ENCODE measurements at places on chromosomes 6 and 20.

DNA sequence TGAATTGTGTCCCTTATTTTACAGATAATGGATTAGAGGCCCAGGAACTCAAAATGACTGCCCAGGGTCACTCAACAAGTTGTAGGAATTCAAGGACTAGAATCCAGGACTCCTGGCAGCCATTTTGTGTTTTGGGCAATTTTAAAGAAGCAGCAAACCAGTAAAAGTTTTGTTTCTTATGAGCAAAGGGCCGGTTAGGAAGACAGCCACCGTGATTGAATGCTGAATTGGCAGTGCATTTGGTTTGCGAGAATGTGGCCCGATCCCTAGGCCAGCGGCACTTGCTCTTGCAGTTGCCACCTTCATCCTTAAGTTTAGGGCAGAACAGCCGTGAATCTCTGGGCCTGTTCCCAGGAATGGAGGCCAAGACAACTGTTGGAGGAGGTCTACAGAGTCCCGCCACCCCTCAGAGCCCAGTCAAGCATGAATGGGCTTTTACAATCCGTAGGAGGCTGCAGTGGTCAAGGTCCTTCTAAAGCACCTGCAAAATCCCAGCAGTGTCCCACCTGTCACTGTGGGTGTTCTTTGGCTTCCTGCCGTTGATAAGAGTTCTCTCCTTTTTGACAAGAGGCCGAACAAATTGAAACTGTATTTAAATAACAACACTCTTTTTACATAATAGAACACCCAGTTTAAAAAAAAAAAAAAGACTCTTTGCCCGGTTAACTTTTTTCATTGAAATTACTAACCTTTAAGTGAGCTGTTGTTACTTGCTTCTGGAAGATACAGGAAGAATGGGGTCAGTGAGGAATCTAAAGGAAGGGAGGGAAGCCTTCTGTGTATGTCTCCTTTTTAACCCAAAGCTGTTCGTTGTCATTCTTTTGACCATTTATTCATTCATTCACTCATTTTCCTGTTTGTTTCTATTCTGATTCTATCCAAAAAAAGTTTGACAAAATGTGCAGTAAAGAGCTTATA is 68.7 kb downstream of the PHACTR2 start:
- no peak for DNase-seq

GRCh38 chr6:41408982-41409381 is 73.6 kb downstream of the NCR2 start:
- DNase-seq: no peak

DNA sequence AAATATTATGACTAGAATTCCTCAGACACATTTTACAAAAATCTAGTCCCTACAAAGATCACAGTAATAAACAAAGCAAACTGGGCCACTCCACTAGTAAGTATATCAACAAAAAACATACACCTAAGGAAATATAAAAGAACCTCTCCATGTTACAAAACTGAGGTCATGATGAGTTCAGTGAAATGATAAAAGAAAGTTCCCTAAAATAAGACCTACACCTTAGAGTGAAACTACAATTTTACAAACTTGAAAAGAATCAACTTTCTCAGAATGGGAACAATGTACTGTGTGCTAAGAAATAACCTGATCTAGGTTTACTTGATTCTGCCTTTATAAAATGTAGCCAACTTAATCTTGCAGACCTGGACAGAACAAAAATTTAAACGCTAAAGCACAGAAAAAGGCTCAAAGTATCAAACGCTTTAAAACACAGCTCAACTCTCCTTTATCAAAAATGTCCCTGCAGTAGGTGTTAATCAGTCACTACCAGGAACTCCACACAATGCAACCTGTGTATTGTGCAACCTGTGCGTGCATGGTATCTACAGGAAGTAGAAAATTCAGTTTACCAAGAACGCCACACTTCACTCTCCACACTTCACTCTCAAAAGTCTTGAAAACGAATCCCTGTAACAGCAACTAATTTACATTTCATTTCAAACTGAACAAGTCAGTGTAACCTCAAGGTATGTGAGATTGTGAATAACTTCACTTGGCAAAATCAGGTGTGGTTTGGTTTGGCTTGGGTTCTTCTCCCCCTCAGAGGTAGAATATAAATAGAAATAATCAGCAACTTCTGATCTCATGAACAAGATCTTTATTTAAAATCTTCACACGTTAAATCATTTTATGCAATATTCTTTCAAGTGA is 1.8 kb downstream of the RALGAPA2 start:
- no peak for DNase-seq

- no peak for DNase-seq
Measured at GRCh38 chr6:29647927-29648642, 8.8 kb upstream of the MOG start.

GRCh38 chr6:45727228-45727627 is 288.4 kb downstream of the CLIC5 start:
- no peak for DNase-seq

GRCh38 chr6:12173661-12174060 is 116.5 kb upstream of the EDN1 start:
- DNase-seq: no peak

DNA sequence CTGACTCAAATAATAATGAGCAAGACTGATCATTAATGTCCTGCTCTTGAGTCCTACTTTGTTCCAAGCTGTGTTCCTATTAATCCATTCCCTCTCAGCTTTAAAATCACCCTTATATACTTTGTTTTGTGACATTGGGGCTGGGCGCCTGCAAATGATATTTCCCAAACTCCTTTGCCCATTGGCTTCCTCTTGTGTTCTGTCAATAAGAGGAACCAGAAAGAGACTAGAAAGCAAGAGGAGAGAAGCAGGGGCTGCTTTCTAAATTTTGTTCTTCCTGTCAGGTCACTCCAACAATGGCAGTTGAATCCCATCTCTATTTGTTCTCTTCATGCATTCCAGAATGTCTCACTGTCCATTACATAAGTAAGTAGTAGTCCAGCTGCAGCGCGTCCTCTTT is 21.6 kb upstream of the TRIM27 start:
- no peak for DNase-seq

DNA sequence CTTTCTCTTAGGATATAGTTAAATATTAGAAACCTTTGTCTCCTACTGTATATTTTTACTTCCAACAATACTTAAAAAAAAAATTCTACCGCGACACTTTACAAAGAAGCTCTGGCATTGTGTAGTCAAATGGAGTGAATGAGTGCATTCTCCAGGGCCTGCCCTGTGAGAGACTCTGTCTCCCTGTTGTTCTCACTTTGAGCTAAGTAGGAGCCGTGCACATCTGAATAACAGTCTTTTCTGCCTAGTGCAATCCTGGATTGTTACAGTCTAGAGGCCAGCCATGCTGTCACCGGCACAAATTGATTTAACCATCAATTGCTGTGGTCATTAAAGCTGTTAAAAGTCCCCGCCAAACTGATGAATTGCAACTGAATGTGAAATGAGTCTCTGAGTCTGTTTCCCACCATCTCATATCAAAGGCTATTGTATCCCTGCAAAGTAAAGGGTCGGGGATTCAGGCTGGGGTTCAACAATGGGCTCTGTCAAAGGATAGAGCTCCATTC is 156.0 kb downstream of the RFPL4B start:
- DNase-seq: no peak

- DNase-seq: no peak
Measured at GRCh38 chr6:111358454-111358853, 124.6 kb downstream of the REV3L start.

- no peak for DNase-seq
Measured at GRCh38 chr6:134593887-134594286, 276.0 kb upstream of the SGK1 start.

DNA sequence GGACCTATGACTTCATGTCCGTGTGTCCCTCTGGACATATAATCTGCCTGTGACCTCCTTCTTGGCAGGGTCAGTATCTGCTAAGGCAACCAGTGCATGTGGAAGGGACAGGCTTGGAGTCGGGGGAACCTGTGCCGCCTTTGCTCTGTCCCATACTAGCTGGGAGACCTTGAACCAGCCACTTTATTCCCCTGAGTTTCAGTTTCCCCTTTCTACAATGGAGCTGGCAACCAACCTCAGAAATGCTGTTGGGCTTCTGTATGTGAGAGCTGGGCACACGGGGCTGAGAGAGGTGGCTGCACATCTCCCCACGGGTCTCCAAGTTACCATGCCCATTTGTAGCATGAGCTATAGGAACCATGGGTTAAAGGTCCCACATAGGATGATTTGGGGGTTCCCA is 53.8 kb downstream of the CD40 start:
- DNase-seq: no peak

- no peak for DNase-seq
Measured at GRCh38 chr6:8947900-8948299, 512.6 kb upstream of the SLC35B3 start.

GRCh38 chr6:89616531-89616930 is 22.0 kb downstream of the LYRM2 start:
- no peak for DNase-seq

GRCh38 chr20:59120491-59120890 is 43.1 kb upstream of the ZNF831 start:
- no peak for DNase-seq

- no peak for DNase-seq
Measured at GRCh38 chr6:90978046-90978445, 391.2 kb upstream of the MAP3K7 start.

DNA sequence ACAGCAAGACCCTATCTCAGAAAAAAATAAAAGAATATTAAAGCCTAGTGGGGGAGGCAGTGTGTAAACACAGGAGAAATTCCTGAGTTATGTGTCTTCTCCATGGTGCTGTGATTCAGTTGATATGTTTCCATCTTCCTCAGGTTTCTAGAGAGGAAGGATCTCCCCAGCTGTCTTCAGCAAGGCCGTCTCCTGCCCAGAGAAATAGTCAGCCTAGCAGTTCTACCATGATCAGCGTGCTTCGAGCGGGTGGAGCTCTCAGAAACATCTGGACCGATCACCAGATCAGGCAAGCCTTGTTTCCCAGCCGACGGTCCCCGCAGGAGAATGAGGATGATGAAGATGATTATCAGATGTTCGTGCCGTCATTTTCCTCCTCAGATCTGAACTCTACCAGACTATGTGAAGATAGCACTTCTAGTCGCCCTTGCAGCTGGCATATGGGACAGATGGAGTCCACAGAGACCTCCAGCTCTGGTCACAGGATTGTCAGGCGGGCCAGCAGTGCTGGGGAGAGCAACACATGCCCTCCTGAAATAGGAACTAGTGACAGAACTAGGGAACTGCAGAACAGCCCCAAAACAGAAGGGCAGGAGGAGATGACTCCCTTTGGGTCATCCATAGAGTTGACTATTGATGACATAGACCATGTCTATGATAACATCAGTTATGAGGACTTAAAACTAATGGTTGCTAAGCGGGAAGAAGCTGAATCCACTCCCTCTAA is 34.9 kb upstream of the MTHFD1L start:
- no peak for DNase-seq

DNA sequence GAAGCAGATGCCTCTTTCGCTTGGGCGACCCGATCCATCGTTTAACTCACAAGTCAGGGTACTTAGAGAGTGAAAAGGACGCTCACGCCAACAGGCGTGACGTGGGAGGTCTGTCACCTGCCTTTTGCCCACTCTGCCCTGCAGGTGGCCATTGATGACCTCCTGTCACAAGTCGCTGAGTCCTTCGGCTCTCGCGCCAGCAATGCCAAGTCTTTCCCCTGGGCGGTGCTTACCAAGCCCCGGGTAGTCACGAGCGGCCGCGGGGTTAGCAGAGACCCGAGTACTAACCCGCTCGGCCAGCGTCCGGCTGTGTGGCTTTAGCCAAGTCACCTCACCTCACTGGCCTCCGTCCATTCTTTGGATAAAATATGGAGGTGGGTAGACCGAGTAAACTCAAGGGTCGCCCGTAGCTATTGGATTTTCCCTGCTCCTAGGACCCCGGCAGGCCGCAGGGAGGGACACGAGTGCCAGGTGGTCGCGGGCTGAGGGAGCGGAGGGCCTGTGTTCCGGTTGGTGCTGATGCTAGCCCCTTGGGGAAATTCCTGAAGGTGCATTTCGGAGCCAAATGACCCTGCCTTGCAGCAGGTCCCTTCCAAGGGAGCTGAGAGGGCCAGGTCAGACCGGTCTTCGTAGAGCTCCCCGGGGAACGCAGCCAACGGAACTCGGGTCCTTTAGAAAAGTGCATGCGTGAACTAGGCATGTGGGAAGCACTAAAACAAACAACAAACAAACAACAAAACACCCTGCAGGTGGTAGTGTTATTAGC is 668 bp downstream of the PKIB start:
- DNase-seq: peak; percentile 37

DNA sequence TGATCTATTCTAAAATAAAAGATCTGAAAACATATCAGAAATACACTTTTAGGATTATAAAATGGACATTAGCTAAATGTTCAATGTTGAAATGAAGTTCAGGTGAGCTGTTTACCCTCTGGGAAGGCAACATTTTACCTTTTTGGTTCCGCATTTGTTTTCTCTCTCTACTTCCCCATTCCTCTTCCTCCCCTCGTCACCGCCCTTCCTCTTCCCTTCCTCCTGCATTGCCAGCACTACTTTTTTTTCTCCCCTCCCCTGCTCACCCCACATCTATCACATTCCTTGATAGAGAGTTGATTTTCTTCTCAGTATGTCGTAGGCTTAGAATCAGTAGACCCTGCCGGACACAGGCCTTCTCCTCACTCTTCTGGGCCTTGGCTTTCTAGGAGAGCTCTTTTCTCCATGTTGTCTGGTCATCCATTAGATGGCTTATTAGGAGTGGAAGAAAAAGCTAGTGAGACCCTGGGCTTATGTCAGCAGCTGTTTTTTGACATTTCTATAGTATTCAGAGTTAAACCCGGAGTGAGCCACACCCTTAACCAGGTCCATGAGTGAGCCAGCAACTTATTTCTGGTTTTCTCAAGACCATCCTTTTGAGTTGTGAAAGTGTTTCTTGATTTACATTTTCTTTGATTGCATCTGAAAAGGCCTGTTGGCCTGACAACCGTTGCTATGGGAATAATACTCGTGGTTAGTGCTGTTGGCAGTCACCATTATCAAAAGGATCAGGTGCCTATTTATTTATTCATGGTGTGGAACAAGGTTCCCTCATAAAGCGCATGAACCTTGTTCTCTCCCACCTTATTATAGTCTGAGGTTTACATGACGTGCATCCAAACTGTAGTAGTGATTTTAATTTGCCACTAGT is 90.9 kb downstream of the DTD1 start:
- DNase-seq: peak; percentile 3

GRCh38 chr6:107390056-107390455 is 69.3 kb downstream of the PDSS2 start:
- DNase-seq: no peak

DNA sequence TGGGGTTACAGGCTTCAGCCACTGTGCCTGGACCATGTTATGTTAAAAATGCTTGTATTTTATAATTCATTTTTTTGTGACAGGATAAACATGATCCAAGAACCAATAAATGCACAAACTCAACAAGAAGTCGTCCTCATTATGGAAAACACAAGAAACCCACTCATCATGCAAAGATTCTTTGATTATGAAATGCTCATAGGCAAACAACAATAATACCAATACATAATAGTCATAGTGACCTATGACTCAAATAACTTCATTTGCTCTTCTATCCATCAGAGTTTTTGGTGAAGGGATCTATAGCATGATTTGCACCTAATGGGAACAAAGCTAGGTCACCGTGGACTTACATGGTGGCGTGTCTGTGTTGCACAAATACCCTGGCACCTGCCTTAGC is 217.1 kb upstream of the THEMIS start:
- no peak for DNase-seq

- no peak for DNase-seq
Measured at GRCh38 chr6:19734061-19734460, 103.1 kb upstream of the ID4 start.

- no peak for DNase-seq
Measured at GRCh38 chr20:32510120-32510600, 75.0 kb downstream of the NOL4L start.

- no peak for DNase-seq
Measured at GRCh38 chr6:140046016-140046632, 671.7 kb upstream of the CITED2 start.
